Brain pericyte (primary cell): ENCODE measurements at places on chromosomes 16 and 17.

GRCh38 chr16:71954699-71955195 lies 45.5 kb downstream of the PKD1L3 start:
- no peak for DNase-seq

DNA sequence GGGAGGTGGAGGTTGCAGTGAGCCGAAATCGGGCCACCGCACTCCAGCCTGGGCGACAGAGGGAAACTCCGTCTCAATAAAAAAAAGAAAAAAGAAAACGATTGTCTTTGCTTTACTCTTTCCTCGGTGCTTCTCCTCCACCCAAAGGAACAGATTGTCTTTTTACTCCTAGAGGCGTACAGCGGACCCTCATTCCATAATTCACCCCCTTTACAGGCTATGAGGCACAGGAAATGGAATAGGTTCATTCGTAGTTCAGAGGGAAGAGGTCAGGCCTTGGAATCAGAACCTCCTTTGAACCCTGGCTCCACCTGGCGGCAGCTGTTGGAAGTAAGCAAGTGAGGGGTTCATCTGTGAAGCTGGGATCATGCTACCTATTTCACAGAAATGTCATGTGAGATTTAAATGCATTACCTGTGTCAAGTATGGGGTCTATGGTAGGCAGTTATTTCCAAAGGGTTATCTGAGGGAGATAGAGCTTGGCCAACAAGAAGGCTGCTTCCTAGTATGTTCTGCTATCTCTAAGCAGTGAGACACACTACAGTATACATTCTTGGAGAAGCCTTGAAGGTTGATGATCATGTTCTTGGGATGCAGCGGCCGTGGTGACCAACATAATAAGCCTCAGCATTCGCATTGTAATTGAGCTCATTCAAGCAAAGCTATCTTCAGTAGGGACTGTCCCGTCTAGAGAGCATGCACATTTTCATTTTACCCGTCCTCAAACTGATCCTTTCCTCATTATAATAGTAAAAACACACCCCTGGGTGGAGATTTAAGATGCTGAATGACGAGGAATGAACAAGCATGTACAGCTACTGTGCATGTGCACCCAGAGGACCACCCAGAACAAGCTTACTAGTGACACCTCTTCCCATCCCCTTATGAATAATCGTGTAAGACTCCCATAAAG lies 18.7 kb upstream of the ZNF689 start:
- no peak for DNase-seq

DNA sequence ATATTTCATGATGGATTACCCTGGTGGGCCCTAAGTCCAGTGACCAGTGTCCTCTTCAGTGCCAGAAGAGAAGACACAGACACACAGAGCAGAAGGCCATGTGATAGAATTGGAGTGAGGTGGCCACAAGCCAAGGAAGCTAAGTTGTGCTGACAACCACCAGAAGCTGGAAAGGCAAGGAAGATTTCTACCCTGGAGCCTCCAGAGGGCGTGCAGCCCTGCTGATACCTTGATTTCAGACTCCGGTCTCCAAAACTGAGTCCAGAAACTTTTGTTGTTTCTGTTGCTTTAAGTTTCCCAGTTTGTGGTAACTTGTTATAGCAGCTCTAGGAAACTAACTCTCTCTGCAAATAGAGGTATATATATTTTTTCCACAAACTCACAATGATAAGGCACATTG lies 396.6 kb upstream of the ASIC2 start:
- DNase-seq, result no peak

GRCh38 chr16:73240920-73241319 lies 193.0 kb upstream of the ZFHX3 start:
- no peak for DNase-seq

DNA sequence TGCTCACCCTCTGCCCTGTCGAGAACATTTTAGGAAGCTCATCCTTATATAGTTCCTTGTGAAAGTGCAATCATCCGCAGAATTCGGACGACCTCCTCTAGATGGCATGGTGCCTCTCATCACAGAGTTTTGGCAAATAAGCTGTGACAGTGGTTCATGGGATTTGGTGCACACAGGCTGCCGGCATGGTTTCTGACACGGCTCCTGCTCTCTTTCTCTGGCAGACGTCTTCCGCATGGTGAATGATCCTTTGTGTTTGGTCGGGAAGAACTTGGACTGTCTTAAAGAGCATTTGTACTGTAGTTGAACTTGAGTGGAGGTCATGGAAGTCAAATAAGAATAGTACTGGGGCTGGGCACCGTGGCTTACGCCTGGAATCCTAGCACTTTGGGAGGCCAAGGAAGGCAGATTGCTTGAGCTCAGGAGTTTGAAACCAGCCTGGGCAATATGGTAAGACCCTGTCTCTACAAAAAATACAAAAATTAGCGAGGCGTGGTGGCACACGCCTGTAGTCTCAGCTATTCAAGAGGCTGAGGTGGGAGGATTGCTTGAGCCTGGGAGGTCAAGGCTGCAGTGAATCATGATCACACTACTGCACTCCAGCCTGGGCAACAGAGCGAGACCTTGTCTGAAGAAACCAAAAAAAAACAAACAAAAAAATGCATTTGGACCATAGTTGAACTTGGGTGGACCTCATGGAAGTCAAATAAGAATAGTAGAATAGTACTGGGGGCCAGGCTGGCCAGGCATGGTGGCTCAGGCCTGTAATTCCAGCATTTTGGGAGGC lies 34.7 kb upstream of the NAT9 start:
- DNase-seq, result no peak
